ENCODE measurements at places on chromosomes 5 and 9.

- DNase-seq, result no peak
These were observed 237.2 kb upstream of the CTNND2 start for GRCh38 chr5:12141496-12141895.

DNA sequence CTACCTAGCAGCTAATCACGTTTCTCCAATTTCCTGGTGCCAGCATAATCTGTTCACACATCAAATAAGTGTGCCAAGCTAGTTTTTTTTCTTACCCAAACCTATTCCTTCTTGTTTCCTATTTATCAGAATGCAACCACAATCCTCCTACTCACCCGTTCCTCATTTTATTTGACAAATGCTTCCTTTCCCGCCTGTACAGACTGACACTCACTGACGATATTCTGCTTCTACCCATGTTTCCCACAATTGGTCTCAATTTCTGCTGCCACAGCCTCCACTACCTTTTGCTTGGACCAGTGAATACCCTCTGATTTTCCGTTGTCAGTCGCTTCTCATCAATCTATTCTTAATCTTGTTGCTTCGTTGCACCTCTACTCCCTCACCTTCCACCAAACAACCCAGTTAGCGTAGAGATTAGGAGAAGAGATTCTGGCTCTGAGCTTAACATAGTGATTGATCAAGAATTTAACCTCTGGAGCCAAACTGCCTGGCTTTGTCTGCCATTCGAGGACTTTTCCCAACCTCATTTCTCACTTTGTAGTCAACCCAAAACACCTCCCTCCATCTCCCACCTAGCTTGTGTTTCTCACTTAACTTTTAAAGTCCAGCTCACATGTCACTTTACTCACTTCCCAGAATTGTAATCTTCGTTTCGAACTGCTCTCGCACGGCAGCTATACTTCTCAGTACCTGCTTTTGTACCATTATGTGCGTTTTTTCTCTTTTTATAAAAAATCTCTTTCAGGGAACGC is 729 bp upstream of the TMEM38B start:
- no peak for DNase-seq

GRCh38 chr5:96094904-96095303 is 133.3 kb upstream of the ELL2 start:
- no peak for DNase-seq

GRCh38 chr5:132296412-132297016 is 2.3 kb downstream of the SLC22A4 start:
- no peak for DNase-seq

GRCh38 chr9:128497824-128498610 is 6.5 kb upstream of the GLE1 start:
- no peak for DNase-seq

GRCh38 chr9:20225826-20226225 is 396.5 kb downstream of the MLLT3 start:
- DNase-seq, result no peak

GRCh38 chr5:92864591-92864990 is 716.4 kb downstream of the NR2F1-AS1 start:
- no peak for DNase-seq

DNA sequence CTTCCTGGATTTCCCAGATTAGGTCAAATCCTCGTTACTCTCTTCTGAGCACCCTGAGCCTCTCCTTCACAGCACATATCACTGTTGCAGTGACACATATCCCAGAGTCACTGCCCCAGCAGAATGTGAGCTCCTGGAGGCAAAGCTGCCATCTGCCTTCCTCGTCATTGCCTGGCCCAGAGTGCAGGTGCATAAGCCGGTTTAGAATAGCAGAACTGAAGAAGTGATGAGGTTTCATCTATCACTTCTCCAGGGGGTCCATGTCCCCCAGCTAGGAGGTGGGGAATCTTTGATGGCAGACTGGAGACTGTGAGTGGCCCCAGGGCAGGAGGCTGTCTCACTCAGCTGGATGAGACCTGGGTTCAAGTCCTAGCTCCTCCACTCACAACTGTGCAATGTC is 25.8 kb downstream of the NIPAL4 start:
- DNase-seq, result no peak

GRCh38 chr5:172746725-172747124 is 24.3 kb downstream of the DUSP1 start:
- no peak for DNase-seq

- no peak for DNase-seq
These were observed 146.4 kb downstream of the GCNT1 start for GRCh38 chr9:76605321-76605900.

DNA sequence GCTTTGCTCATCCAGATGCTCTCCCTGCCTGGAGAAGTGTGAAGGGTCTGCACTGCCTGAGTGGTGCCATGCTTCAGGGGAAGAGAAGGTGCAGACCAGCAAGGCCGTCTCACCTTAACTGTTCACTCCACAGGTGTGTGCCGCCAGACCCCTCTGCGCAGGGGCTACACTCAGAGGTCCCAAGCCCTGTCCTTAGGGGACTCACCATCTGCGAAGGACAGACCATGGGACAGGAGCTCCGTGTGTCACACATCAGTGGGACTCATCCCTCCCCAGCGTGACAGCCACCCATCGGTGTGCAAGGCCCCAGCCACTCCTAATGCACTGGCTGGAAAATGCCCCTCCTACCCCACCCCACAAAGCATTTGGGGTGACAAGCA is 142.9 kb downstream of the OLFM1 start:
- no peak for DNase-seq

GRCh38 chr5:125113328-125113727 is 366.9 kb upstream of the ZNF608 start:
- DNase-seq, result no peak

DNA sequence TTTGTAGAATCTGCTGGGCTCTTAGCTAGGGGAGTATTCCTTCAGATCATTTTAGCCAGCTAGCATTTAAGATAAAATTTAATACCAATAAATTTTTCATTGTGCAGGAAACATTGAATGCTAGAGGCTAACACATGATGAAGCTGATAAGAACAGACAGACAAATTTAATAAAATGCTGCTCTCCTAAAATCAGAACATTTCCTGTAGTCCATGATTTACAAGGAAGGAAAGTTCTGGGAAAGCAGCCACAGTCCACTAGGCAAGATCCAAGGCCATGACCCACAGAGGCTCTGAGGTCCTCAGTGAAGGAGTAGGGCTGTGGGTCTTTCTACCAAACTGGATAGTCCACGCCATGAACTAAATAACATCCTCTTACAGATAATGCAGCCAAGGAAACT is 253.0 kb downstream of the ICE1 start:
- no peak for DNase-seq

- no peak for DNase-seq
These were observed 60.0 kb upstream of the IRX1 start for GRCh38 chr5:3535414-3536211.

- no peak for DNase-seq
These were observed 545.4 kb upstream of the TLE4 start for GRCh38 chr9:79026316-79026715.

DNA sequence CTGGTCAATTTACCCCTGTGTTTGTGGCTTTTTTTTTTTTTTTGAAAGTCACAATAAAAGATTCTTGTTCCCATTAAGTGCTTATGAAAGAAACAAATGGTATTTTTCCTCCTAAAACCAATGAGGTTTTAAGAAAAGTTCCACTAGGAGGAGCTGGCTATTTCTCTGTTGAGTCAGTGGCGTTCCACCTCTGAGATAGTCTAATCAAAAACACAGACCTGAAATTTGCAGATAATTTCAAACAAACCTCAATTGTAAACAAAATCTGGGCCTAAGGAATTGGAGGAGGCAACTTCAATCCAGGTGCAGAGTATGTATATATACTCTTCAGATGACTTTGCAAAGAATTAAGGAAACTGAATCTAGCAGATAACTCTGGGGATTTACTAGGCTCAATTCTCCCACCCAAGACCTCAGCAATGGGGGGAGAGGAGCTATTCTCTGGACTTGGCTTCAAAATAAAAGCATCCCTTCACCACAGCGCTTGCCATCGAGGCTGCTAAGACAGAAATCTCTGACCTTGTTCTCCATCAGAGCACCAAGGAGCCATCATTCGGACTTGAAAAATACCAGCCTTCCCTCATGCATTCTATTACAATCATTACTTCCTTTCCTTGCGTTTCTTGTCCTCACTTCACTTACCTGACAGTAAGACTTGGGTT is 52.4 kb downstream of the FANCC start:
- DNase-seq, result no peak

DNA sequence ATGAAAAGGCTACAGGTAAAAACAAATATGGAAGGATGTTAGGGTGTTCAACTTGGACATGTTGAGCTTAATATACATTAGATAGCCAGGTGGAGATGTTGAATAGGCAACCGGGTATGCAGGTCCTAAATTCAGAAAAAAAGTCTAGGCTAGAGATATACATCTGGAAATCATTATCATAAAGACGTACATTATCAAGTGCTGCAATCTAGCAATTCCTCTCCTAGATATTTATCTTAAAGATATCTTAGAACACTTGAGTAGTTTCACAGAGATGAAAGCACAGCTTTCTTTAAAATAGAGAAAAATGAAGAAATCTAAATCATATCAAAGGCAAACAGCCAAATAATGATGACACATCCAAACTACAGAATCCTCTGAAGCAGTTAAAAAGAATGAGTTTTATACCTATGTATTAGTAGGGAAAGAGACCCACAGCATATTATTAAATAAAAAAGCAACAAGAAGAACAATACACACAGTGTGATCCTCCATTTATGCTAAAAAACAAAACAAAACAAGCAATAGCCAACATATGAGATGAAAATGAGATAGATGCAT is 3.8 kb downstream of the NUDCD2 start:
- DNase-seq, result no peak

DNA sequence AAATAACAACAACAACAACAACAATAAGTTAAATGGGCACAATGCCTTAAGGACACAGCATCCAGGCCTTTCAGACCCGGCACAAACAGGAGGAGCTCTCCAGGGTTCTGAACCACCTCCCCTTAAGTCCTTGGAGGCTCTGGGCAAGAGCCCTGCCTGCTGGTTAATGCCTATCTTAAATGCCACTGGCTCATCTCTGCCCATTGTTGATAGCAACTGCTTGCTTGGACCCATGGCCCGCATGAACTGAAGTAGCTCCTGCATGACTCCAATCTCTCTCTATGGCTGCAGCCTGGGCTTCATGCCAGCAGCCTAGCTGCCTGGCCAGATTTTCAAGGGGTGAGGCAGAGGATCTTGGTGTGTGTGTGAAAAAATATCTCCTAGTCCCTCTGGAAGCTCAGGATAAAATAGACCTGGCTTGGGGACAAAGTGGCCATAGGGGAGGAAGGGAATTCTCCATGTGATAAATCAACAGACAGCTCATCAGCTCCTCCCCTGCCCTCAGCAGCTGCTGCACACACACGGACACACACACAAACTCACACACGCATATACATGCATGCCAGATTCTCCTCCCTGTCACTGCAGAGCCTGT is 27.4 kb downstream of the FAM219A start:
- no peak for DNase-seq

- no peak for DNase-seq
These were observed 54.4 kb downstream of the DROSHA start for GRCh38 chr5:31477516-31477915.

DNA sequence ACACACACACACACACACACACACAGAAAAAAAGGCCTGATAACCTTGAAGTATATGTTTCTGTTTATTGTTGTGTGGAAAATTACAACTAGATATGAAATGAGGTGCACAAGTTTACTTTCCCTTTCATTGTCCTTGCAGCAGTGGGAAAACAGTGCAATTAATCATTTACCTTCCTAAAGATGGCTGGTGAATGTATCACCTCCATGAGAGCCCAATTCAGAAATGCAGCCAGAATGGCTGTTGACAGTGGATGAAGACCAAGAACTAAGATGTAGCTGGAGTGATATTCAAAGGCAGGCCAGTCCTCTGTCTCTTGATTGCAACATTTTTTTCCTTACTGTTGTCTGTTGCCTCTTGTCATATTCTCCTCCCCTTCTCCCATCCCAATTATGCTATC is 49.6 kb upstream of the EIF4EBP3 start:
- no peak for DNase-seq

DNA sequence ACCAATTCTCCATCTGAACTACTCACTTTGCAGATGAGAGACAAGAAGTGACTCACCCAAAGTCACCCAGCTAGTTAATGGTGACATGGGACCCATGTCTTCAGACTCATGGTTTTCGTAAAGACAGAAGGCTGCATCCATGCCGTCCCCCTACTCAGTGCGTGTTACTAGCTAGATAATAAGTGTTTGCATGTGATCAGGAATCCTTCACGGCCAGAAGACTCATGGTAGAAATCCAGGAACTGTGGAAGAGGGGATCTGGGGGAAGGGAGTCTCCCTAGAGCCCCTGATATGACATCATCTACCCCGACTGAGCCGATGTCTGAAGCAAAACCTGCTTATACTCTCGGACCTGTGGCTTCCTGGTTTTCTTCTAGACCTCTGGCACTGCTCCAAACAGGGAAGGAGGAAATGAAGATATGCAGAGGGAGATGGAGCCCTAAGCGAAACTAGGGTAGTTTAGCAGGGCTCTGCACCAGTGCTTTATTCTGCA is 3.3 kb downstream of the RNF183 start:
- no peak for DNase-seq

DNA sequence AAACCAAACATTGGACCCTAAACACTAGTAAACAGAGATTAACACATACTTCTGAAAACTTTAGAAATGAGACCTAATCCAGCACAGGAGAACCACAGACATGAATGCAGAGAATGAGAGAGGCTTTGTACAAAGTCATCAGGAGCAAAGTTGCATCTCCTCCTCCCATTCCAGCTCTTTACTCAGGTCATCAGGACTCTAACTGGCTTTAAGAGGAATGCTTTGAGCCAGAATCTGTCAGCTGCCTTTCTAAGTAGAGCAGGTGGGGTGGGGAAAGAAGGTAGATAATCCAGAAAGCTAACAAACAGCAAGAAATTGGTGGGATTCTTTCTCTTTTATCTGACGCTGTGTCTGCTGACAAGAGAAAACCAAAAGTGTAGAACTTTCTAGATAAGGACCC is 582.7 kb upstream of the DMAC1 start:
- DNase-seq, result no peak

GRCh38 chr5:79936646-79937216 is 54.3 kb downstream of the MTX3 start:
- DNase-seq, result no peak

DNA sequence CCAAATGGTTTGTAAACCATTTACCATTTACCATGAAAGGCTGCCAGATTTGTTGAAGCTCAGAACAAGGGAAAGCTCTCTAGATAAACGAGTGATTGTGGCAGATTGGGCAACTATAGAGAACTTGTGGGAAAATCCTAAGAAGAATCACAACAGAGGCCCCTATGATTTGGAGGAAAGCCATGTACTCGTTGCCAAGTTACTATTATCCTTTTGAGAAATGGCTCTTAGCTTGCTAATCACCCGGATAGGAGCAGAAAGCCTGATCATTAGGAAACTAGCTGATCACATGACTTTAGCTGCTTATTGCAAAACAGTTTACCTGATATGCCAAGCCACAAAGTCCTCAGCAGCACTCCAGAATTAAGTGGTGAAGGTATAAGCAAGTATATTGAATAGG is 23.5 kb upstream of the ATG10 start:
- no peak for DNase-seq

GRCh38 chr5:120258123-120258522 is 206.0 kb upstream of the PRR16 start:
- no peak for DNase-seq

Measured in T-helper 1 cell (primary cell).